Tibial nerve (tissue), 4 donors: ENCODE measurements at places on chromosomes 4 and X. TPM values are rescaled to one million over a fixed set of nuclear protein-coding genes. Genes with fewer than 3 reads are reported as not detected.

The CT45A5 gene
- total RNA-seq, result not detected

- no peak overlapping the region for H3K27ac ChIP-seq
- H3K36me3 ChIP-seq, result no peaks in the 10 kb centered on the region
- no peak for DNase-seq
Measured at GRCh38 chr4:186342582-186342981, 76.6 kb downstream of the F11 start.

GRCh38 chr4:124322234-124323065 is 390.1 kb downstream of the ANKRD50 start:
- no peaks in the 10 kb centered on the region for H3K36me3 ChIP-seq
- H3K4me1 ChIP-seq, result peaks cover 6% of the 10 kb centered on the region
- H3K4me3 ChIP-seq, result no peak overlapping the region
- H3K27ac ChIP-seq, result no peak overlapping the region

DNA sequence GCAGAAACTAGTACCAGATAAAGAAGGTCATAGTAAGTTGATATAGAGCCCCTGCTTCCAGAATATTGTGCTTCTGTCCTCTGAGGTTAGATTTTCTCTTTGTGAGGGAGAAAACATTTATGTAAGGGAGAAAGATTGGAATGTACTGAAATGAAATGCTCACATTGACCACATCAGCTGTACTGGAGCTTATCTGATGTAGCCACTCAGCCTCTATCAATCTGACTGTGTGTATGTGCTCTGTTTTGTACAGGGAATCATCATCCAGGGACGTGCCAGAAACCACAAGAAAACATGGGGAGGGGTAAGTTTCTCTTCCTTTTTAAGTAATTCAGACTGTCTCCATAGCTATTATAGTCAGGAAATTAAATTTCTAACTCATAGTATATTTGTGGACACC is 56.8 kb downstream of the PRRG1 start:
- no peak overlapping the region for H3K4me3 ChIP-seq
- no peaks in the 10 kb centered on the region for H3K27me3 ChIP-seq
- H3K27ac ChIP-seq, result no peak overlapping the region
- no peaks in the 10 kb centered on the region for H3K4me1 ChIP-seq

- peak overlapping the region; percentile 84 for H3K27ac ChIP-seq
- H3K27me3 ChIP-seq, result no peaks in the 10 kb centered on the region
- DNase-seq, result no peak
- H3K4me1 ChIP-seq, result peaks cover 41% of the 10 kb centered on the region
- no peaks in the 10 kb centered on the region for H3K36me3 ChIP-seq
Measured at GRCh38 chr4:4541040-4541631, 712 bp downstream of the STX18 start.

GRCh38 chrX:109783701-109784079 is 50.6 kb upstream of the ACSL4 start:
- no peaks in the 10 kb centered on the region for H3K4me1 ChIP-seq
- no peaks in the 10 kb centered on the region for H3K27me3 ChIP-seq
- no peak for DNase-seq
- H3K4me3 ChIP-seq, result no peak overlapping the region

DNA sequence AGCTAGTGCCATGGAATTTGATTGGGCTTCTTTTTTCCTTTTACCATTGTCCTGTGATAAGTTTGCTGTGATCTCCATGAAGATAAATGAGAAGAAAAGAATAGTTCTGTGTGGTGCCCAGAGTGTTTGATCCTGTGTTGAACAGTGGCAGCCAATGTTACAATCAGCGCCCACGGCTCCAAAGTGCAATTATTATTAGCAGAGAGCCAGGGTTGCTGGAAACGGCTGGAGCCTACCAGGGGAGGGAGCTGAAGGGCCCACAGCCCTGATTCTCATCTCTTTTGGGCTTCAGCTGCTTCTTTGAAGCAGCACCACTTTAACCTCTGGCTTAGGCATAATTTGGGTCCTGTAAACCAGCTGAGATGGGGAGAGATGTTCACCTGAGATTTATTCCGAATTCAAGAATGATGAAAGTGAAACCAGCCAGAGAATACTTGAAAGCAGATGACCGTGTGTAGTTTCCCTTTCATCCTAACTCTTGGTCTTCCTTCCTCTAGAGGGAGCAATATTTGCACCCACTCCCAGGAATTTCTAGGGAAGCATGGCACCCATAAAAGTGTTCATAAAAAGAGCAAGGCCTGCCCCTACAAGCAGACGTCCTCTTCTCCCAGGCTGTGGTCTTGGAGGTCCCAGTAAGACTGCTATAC is 298.3 kb downstream of the EVC2 start:
- H3K27me3 ChIP-seq, result no peaks in the 10 kb centered on the region
- H3K36me3 ChIP-seq, result no peaks in the 10 kb centered on the region
- no peak for DNase-seq
- no peaks in the 10 kb centered on the region for H3K4me1 ChIP-seq
